ENCODE measurements at places on chromosomes 12 and 14.

GRCh38 chr14:93299866-93300265 is 33.0 kb downstream of the BTBD7 start:
- no peak for DNase-seq

DNA sequence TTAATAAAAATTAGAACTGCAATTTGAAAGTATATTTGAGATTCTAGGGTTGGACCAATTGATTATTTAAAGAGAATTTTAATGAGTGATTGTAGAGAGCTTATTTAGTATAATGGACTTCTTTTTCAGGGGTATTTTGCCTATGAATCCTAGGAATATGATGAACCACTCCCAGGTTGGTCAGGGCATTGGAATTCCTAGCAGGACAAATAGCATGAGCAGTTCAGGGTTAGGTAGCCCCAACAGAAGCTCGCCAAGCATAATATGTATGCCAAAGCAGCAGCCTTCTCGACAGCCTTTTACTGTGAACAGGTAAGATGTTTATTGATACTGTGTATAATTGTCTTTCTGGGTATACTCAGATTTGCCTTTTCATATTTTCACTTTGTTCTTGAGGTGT is 35.9 kb upstream of the KCNMB4 start:
- DNase-seq = no peak

DNA sequence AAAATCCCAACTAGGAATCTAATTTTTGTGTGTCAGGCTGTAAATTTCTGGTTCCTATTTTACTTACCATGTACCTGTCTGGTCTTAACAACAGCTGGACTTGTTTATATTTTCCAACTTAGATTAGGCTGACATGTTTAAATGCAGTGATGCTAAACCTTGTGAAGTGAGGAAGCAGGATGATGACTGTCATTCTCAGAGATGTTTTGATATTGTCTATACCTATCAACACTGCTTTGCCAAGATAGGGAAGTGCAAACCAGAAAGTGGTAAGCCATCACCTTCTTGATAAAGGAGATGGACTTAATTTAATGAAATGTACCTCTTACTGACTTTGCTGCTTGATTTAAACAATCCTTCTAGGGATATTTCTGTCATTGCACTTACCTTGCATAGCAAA is 2.1 kb downstream of the BICD1 start:
- DNase-seq = peak; percentile 46

GRCh38 chr12:95204141-95204866 is 13.0 kb downstream of the FGD6 start:
- DNase-seq = no peak

DNA sequence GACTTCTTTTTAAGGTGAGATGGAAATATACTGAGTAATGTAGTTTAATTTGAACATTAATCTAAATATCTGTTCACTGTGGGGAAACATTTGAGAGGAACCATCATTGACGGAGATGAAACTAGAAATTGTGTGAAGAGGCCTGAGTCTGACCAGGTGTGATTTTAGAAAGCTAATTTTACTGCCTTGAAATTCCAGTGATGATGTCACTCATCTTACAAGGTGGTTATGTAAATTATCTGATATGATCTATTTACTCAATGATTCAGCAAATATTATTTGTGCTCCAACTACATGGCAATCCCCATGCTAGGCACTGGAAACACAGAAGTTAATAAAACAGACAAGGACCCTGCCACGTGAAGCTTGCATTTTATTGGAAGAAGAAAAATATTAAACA is 435.7 kb upstream of the DCN start:
- no peak for DNase-seq
